Aorta (tissue), 5 donors: ENCODE measurements at places on chromosomes 1 and 21. TPM values are rescaled to one million over a fixed set of nuclear protein-coding genes. Genes with fewer than 3 reads are reported as not detected.
A peak's percentile ranks its signal among the peaks of the same experiment; 100 is the strongest.

Gene ELF3
- total RNA-seq: 0.27 TPM

- DNase-seq: no peak
Measured at GRCh38 chr1:158692356-158692755, 5.8 kb upstream of the SPTA1 start.

GRCh38 chr1:46643368-46643775, 24.8 kb downstream of the ATPAF1 start:
- no peak for DNase-seq

- no peak for DNase-seq
Measured at GRCh38 chr21:26165331-26165730, 5.2 kb downstream of the APP start.

DNA sequence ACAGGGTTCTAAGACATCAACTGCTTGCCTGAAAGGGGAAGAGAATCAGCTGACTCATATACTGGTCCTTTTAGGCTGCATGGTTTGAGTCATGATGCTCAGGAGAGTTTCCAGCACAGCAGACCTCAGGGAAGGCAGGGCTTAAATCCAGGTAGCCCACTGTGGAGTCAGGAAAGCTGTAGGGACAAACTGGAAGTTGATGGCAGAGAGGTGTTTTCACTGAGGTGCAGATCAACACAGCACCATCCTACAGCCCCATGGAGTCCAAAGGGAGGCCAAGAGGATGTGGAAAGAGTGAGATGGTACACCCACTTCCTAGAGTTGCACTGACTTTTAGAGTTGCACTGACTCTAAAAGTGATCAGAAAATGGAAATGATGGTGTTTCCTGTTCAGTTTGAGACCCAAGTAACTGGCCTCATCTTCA, 252.4 kb upstream of the DUSP10 start:
- DNase-seq: no peak

DNA sequence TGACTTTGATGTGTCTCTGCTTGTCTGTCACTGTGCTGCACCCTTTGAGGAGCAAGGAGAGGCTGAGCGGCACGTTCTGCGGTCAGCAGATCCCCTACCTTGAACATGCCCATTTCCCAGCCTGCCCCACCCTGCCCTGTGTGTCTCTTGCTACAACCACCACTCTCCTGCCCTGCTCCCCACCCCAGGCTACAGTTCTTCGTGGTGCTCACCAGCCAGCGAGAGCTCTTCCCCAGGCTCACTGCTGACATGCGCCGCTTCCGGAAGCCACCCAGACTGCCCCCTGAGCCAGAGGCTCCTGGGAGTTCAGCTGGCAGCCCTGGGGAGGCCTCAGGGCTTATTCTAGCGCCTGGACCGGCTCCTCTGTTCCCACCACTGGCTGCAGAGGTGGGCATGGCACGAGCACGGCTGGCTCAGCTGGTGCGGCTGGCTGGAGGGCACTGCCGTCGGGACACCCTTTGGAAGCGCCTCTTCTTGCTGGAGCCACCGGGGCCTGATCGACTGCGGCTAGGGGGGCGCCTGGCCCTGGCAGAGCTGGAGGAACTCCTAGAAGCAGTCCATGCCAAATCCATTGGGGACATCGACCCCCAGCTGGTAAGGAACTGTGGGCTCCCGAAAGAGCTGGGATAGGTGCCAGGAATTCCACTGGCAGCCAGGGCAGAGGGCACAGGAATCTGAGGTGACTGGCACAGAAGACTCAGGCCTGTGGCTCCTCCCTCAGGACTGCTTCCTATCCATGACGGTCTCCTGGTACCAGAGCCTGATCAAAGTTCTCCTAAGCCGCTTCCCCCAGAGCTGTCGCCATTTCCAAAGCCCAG, 5.6 kb downstream of the HYI start:
- DNase-seq: no peak

DNA sequence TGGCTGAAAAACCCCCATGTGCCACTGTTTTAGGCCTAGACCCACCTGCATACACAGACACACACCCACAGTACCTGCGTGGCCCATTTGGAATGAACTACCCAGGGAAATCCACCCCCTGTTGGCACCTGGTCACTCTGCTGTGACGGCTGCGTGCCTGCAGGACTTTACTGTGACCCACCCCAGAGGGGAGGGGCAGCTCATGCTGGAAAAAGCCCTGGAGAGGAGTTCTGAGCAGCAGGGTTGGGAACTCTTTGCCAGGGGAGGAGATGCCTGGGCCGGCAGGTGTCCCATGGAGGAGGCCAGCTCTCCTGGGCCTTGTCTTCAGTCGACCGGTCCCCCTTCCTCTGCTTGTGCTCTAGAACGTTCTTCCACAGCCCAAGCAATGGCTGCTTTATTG, 87.3 kb upstream of the CSF3R start:
- peak; percentile 34 for DNase-seq

DNA sequence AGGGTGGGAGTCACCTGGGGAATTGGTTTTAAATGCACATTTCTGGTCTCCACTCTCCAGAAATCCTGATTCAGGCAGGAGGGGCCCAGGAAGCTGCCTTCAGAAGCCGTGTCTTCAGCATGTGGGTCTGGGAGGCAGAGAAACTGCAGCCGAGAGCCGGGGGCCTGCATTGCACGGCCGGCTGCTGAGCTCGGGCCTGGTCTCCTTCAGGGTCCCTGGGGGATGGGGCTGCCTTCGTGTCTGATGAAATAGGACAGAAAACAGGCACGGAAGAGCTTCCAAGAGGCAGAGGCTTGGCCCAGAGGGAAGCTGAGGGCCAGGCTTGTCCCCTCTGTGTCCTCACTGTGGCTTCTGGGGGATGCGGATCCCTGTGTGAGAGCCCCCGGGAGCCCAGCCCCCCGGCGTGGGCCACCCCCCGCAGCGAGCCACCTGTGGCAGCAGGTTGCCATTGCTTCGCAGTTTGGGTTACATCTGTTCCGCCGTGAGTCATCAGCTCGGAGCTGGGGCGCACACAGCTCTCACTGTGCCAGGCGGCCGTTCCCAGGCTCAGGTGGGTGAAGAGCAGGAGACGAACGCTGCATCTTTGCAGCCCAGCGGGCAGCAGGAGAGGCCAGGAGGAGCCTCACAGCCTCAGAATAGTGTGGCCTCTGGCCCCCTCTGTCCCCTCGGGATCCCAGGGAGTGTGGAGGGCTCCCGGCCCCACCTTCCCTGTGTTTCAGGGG, 72.4 kb downstream of the AJAP1 start:
- no peak for DNase-seq

GRCh38 chr1:180515364-180515763, 13.0 kb upstream of the ACBD6 start:
- DNase-seq: no peak

GRCh38 chr1:17676387-17677060, 78.6 kb upstream of the ACTL8 start:
- DNase-seq: no peak
